Umbilical cord (tissue), 2 donors: ENCODE measurements at places on chromosomes 5 and 9. TPM values are rescaled to one million over a fixed set of nuclear protein-coding genes. Genes with fewer than 3 reads are reported as not detected.

- no peak for DNase-seq
Measured at GRCh38 chr9:94443032-94443722, 111.7 kb upstream of the PCAT7 start.

GRCh38 chr5:11040345-11040744 lies 279.3 kb upstream of the DAP start:
- no peak for DNase-seq

- no peak for DNase-seq
Measured at GRCh38 chr5:78447775-78448424, 87.5 kb downstream of the SCAMP1 start.

GRCh38 chr9:93017621-93018020 lies 40.9 kb upstream of the SUSD3 start:
- no peak for DNase-seq

- no peak for DNase-seq
Measured at GRCh38 chr9:91533382-91533781, 109.8 kb upstream of the NFIL3 start.

- peak; percentile 33 for DNase-seq
Measured at GRCh38 chr5:22572941-22573340, 280.2 kb downstream of the CDH12 start.

- DNase-seq: peak; percentile 1
Measured at GRCh38 chr5:62465985-62466925, 53.7 kb downstream of the IPO11 start.

DNA sequence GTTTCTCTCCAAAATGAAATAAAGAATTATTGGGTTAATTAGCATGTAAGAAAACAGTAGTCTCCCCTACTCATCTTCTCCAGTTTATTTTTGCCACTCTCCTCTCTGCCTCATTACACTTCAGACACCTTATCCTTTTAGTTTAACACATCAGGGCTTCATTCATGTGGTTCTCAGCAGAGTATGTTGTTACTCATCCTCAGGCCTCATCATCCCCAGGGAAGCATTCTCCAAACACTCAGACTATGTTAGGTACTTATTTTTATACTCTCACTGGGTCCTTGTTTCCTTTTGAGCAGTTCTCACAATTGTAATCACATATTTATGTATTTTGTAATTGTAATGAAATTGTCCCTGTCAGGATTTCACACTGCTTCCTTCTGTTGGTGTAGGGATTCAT lies 470.5 kb downstream of the PDE4D start:
- DNase-seq: no peak

DNA sequence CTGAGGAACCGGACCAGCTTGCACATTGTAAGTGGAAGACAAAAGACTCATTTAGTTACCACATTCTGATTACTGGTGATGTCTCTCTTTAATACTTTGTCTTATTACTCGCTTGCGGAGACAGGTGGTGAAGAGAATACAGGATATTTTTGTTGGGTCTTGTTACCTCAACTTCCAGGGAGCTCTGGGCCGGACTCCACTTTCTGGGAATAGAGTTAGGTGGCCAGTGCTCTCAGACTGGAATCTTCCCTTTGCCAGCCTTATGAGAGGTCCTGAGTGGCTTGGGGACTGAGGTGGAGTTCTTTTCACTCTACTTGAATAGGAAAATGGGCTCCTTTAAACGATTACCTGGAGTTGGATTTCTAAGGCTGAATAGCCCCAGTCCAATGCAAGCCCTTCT lies 33.3 kb upstream of the SPRY4 start:
- no peak for DNase-seq

TCF7 gene
- total RNA-seq: 0.96 TPM

GMCL2 gene
- 4.1 TPM for total RNA-seq

PAX5 gene
- 2.6 TPM for total RNA-seq

ADAMTSL1 gene
- 26.5 TPM for total RNA-seq

LTC4S gene
- 4.1 TPM for total RNA-seq

CARTPT gene
- total RNA-seq: not detected

LCP2 gene
- total RNA-seq: 9.9 TPM

QRFP gene
- total RNA-seq: 0.48 TPM

DCANP1 gene
- 2.9 TPM for total RNA-seq
